Stimulated activated naive CD8-positive, alpha-beta T cell treated with anti-CD3 and anti-CD28 coated beads, Interleukin-15, amount 100 ng/mL, for 72 hours (primary cell): ENCODE measurements at places on chromosomes 5 and 9.

DNA sequence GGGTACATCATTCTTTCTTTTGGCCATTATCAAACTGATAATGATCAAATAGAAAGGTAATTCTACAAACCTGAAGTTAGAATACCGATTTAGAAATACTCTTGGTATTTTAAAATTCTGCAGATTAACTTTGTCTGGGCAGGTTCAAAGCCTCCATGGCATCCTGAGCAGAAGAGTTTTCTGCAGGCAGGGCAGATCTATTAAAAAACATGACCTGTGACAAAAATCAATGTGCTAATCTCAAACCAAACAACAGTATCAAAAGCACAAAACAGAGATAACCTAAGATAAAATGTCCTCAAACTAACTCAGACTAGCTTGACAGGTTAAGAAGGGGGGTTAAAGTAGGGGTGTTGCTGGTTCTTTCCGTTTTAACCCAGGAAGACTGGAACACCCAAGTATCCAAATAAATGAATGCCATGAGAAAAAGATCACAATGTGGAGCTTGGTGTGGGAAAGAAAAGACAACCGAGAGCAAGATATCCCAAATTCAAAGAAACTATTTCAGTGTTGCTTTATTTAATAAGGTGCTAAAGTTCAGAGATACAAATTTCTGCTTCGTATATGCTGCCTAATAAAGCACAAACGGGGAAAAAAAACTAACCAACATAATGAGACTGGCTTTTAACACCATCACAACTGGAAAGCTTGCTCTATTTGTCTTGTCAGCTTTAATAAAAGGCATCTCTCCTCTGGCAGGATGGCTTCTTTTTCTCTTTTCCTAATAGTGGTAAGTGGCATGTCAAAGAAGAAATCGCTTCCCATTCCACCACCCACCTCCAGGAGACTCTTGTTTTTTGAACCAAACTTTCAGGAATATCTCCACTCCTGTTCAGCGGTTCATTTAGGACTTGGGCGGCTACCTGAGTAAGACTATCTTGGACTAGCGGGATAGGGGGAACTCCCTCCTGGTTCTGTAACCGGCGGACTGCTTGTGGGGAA lies 2.3 kb downstream of the EFNA5 start:
- DNase-seq: no peak

- no peak for DNase-seq
Observed at GRCh38 chr9:129361196-129361595, 183.1 kb upstream of the IER5L start.

DNA sequence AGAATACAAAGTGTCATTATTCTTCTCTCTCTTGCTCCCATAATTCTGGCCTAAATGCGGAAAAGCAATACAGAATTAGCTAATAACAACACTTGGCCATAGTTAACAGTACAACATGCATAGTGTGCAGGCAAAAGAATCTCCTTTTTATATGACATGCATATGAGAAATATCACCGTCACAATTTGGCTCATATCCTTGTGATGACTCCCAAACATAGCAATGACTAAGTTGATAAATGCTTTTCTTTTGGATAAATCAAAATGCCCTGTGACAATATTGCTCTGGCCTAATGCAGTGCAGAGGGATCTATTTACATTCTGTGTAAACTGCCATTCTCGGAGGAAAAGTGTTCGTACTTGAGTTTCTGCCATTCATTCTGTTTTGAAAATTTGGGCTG lies 121.9 kb upstream of the GHR start:
- no peak for DNase-seq

GRCh38 chr5:38540314-38540713 lies 16.1 kb downstream of the LIFR start:
- DNase-seq: no peak

GRCh38 chr5:158465086-158465972 lies 606.4 kb upstream of the CLINT1 start:
- no peak for DNase-seq

- no peak for DNase-seq
Observed at GRCh38 chr5:95966005-95966404, 4.4 kb upstream of the ELL2 start.

DNA sequence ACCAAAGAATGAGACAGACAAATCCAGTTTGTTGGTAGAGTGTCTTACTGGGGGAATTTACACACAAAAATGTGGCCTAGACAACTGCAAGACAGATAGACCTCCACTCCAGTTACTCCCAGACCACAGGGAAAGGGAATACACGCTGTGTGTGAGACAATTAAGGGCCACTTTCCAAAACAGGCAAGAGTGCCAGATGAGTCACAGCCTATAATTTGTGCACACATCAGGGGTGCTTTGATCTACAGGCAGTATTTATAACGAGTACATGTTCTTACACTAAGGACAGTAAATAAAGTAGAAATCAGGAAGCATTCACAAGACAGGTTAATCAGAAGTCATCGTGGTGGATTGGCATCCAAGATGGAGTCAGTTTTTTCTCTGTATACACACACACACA lies 114.8 kb downstream of the ZNF622 start:
- DNase-seq: no peak
